ENCODE measurements at places on chromosomes 1 and 21.
A peak's percentile ranks its signal among the peaks of the same experiment; 100 is the strongest.

DNA sequence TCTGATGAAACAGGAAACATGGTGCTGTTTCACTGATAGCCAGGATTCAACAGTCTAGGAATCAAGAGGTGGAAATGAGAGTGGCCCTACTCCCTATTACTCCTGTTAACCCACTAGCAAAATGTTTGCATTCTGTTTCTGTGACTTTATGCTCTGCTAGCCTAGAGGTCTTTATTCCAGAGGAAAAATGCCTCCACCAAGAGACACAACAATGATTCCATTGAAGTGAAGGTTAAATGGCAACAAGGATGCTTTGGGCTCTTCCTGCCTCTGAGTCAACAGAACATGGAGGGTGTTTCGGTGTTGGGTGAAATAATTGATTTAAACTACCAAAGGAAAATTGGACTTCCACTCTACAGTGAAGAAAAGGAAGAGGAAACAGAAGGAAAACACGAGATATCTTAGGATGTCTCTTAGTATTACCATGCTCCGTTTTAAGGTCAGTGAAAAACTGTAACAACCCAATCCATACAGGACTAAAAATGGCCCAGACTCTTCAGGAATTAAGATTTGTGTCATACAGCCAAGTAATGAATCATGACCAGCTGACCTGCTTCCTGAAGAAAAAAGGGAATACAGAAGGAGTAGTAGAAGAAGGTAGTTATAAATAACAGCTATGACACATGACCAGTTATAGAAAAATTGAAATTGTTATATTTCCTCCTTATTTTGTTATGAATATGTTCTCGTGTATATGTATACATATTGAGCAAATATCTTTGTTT lies 1237.8 kb downstream of the NCAM2 start:
- DNase-seq = no peak

DNA sequence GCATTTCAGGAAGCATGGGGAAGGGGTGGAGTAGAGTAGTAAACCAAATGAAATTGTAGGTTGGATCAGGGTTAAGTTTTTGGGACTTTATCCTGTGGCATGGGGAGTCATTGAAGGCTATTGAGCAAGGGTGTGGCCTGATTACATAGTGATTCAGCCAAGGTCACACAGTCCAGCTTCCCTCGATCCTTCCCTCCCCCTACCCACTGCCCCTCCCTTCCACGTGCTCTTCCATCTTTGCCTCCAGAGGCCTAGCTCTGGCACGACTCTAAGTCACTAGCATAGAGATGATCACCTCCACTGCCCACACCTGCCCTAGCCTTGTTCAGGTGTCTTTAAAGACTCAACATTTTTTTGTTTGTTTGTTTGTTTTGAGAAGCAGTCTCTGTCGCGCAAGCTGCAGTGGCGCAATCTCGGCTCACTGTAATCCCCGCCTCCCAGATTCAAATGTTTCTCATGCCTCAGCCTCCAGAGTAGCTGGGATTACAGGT lies 37.2 kb upstream of the SLC9A1 start:
- DNase-seq = no peak

DNA sequence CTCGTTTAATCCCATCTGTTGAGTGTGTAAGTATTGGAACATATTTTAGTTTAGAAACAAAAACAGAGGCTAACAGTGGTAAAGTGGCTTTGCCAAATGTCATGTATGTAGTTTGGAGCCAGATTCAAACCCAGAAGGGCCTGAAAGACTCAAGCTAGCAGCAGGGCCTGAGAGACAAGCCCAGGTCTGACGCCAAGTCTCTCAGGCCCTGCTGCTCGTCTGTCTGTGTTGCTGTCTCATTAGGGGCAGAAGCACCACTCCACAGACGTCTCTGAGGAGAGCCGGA lies 8.3 kb downstream of the CITED4 start:
- DNase-seq = no peak

GRCh38 chr1:100760511-100760910 lies 41.0 kb downstream of the VCAM1 start:
- DNase-seq = no peak

DNA sequence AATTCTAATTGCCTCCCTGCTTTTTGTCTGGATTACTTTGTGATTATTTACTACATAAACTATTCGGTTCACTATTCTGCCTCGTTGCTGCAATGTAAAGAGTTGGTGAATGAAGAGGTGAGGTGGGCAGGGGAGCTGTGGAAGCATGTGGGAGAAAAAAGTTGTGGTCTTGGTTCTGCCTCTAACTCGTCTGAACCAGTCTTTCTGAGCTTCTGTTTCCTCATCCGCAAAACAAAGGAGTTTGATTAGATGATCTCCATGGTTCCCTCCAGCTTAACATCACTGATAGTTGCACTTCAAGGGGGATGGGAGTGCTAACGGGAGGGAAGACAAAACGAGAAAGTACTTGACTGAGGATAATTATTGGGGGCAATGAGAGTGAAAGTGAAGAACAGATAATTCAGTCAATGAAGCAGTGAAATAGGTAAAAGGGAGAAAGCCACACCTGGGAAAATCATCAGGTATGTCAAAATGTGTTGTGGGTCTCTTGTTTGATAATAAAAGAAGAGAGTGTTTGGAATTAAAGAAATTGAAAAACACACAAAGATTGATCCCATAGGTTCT lies 26.2 kb upstream of the UHMK1 start:
- DNase-seq = no peak

GRCh38 chr1:205287767-205288559 lies 33.6 kb downstream of the NUAK2 start:
- DNase-seq = peak; percentile 50

GRCh38 chr1:80639777-80640533 lies 1160.8 kb upstream of the ADGRL2 start:
- DNase-seq = no peak

DNA sequence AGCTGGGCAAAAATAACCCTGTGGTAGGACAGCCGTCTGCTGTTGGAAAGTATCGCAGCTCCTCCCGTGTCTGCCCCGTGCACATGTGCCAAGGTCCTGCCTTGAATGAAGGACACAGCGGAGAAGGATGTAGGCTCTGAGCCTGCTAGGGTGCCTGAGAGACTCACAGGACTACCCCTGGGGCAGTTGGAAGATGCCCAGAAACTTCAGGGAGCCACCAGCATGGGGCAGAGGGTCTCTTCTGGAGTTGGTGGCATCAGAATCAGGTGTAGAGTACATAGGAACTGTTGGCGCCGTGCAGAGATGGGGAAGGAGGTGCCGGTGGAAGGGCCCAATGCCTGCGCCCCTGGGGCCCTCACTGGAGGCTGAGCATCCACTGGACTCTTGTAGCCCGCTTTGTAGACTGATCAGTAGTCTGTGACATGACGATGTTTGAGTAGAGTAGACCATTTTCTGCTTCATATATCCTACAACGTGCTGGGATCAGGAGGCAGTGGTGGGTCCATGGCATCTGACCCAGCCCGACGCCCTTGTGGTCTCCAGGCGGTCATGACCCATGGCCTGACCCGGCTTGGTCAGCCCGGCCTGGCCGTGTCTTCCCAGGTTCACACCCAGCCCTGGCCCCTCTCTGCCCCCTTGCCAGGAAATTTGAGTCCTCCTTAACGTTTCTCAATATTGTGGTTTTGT lies 5.3 kb upstream of the C1orf174 start:
- no peak for DNase-seq

- DNase-seq = no peak
Measured at GRCh38 chr1:8687039-8687438, 130.4 kb downstream of the RERE start.
